Dermis blood vessel endothelial cell (primary cell): ENCODE measurements at places on chromosomes 1 and 21.

DNA sequence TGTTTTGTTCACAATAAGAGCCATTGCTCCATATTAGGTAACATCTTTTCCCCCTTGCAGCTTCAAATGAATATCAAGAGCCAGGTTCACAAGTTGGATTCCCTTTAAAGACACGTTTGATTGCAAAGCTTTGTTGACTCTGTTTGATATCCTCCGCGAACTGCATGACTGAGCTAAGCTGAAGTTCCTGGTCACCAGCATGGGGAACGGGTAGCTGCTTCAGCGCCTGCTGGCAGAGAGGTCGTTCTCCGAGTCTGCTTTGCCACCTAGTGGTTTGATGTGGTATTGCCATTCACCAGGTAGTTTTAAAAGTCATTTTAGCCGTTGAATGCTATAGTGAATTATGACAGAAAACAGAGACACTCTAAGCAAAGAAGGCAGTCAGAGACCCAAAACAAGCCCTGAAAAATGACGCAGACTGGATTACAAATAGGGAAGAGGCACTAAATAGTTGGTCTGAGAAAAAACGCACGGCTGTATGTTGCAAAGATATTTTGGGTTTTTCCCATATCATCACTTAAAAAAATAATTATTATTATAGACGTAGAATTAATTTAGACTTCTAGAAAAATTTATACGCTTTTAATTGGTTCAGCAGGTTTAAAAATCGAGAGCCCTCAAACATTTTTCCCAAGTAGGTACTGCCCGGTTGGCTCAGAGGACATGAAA is 193.5 kb upstream of the FMN2 start:
- peak; percentile 77 for DNase-seq

GRCh38 chr1:113946112-113946511 is 17.0 kb downstream of the HIPK1 start:
- no peak for DNase-seq

GRCh38 chr21:37627074-37627473 is 260.5 kb downstream of the DYRK1A start:
- DNase-seq: peak; percentile 37

GRCh38 chr1:10078494-10078893 is 45.7 kb downstream of the UBE4B start:
- no peak for DNase-seq

DNA sequence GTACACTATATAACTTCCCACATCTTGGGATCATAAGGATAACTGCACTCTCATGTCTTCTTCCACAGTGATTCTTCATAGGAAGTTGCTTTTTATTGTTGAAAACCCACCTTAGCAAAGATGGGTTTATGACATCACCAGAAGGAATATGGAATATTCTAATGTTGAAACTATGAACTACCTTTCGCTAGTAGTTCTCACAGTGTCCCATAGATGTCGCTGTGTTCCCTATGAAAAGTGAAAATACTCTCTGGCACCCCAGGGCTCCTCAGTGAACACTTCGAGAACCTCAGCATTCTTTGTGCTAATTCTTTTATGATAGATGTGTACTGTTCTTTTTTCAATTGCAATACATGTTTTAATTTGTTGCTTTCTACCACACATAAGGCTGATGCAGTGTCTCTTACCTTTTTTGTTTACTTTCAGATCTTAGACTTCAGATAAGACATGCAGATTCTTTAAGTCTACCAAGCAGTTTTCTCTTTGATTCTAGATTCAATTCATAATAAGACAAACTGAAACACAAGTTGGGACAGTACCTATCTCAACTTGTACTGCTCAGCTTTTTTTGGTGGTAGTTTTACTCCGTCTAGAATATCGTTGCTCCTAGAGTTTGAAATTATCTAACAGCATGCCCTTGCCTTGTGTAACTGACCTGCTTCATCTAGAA is 90.8 kb downstream of the GTF2B start:
- DNase-seq: peak; percentile 58

- peak; percentile 62 for DNase-seq
Measured at GRCh38 chr1:243946946-243947345, 96.9 kb upstream of the AKT3 start.

DNA sequence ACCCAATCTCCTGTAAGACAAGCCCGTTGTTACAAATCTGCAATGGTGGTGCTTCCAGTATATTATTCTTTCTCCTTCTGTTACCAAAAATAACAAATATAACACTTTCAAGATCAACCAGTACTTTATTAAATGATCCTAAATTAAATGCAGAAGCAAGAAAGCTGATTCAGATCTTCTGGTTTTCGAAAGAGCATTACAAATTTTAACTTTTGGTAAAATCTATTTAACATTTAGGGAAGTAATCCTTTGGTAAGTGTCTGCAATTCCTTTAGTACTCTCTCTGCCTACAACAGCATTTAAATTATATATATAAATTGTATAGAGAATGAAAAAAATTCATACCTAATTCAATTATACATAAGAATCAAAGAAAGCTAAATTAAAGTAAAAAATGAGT is 198.6 kb upstream of the HMCN1 start:
- no peak for DNase-seq

GRCh38 chr1:42777852-42778251 is 6.9 kb upstream of the TMEM269 start:
- peak; percentile 71 for DNase-seq
